ENCODE measurements at places on chromosomes 3 and 15.

DNA sequence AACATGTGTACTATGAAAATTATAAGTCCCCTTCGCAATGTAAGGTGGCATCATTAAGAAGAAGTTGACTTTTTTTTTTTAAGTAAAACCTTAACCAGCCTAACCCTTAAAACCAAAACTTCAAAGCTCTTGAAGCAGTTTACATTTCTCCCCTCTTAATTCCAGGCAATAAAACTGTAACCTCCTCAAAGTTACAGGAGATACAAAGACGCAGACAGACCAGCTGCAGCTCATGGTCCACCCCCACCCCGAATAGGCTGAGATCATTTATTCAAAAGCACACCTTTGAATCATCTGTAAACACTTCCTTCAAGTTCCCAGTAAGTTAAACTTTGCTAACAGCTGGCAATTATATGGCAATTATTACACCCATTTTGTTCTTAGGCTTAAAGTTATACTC, 414.5 kb downstream of the ERC2 start:
- no peak for DNase-seq

DNA sequence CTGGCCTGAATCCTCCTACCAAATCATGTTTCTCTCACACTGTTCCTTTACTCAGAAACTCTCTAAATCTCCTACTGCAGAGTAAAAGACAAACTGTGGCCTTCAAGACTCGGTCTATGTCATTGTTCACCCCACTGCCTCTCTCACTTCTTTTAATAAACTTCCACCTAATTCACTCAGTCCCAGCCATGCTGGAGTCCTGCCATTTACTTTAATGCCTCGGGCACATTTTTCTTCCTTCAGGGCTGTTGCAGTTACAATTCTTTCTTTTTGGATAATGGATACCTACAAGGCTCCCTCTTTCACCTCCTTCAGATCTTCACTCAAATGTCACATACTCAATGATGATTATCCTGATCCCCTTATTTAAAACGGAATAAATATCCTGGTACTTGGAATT, 955.6 kb downstream of the ROBO1 start:
- no peak for DNase-seq

DNA sequence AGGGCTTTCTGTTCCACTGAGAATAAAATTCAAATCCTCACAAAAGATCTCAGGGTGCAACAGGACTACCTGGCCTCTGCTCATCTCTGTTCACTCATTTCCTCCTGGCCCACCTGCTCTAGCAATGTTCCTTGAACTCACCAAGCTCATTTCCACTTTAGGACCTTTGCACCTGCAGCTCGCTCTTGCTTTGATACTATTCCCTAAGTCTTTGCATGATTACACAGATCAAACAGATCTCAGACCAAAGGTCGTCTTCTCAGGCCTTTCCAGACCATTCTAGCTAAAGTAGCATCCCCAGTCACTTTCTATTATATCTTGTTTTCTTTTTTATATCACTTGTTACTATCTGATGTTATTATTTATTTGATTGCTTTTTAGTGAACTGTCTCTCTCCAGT, 54.7 kb downstream of the B3GNT5 start:
- no peak for DNase-seq

- DNase-seq, result no peak
Measured at GRCh38 chr3:114081037-114081436, 24.5 kb downstream of the QTRT2 start.

- DNase-seq, result peak; percentile 78
Measured at GRCh38 chr3:42247576-42248027, 18.4 kb downstream of the CCK start.

DNA sequence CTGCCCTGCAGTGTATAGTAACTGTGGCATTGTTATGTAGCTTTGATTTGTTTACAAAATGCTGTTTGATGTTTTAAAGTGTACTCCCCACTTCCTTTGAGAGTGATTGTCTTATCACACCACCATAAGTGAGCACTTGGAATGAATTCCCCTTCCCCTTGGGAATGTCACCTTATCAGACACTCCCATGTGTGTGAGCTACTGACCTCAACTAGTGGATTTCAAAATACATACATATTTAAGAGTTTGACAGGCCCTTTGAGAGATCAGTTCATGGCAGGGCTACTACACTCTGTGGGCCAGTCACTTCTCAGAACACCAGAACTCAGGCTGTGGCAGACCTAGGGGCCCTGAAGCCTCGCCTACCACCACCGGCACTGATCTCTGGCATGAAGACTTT, 547.6 kb downstream of the NR2F2 start:
- no peak for DNase-seq

DNA sequence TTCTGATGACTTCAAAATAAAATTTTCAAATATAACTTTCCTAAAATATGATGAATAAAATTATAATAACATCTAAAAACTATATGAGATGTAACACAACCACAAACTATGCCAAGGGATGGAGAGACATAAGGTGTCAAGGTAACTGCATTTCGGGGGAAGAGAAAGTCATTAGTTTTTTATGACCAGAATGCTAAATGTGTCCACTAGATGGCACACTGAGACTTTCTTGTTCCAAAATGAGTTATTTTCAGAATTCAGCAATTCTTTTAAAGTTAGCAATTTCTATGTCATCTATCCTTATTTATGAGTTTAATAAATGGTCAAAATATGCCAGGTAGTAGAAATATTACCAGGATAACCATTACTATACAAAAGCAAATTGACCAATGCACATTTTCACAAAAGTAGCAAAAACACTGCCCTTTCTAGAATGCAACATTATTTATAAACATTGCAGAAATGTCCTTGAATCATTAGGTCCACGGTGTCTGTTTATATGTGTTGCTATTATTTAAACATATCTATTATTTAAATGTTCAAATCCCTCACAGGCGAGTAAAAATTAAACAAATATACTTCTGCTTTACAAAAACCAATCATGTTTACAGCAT, 374.2 kb downstream of the PLCL2 start:
- DNase-seq, result peak; percentile 65

GRCh38 chr15:96553006-96553405, 222.5 kb downstream of the NR2F2 start:
- no peak for DNase-seq

DNA sequence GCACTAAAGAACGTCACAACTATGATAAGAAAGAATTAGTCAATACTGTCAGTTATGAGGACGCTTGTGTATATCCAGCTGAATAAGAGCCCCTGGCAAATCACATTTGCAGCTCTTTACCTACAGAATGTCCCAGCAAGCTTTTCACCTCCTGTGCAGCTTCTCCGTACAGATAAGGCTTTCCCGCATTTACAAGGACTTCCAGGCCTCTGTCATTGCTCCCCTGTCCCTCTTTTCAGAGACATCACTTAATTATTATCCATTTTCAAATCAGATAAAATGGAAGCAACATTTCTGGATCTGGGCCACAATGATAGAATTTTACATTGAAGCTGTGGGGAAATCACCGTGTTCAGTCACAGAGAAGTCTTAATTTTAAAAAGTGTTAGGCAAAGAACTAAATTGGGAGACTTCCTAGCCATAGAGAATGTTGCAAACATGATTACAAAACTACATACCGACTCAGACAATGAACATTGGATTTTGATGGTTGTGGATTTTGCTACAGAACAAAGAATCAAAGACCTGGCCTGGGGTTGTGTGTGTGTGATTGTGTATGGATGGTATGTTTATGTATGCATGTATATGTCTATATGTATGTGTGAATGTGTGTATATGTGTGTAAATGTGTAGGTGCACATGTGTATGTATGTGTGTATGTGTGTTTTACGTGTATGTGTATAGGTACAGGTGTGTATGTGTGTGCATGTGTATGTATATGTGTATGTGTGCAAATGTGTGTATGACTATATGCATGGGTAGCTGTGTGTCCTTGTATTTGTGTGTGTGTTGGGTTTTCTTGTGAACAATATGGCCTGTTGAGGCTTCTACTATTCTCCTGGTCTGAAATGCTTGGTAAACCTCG, 41.5 kb downstream of the MGLL start:
- DNase-seq, result no peak

DNA sequence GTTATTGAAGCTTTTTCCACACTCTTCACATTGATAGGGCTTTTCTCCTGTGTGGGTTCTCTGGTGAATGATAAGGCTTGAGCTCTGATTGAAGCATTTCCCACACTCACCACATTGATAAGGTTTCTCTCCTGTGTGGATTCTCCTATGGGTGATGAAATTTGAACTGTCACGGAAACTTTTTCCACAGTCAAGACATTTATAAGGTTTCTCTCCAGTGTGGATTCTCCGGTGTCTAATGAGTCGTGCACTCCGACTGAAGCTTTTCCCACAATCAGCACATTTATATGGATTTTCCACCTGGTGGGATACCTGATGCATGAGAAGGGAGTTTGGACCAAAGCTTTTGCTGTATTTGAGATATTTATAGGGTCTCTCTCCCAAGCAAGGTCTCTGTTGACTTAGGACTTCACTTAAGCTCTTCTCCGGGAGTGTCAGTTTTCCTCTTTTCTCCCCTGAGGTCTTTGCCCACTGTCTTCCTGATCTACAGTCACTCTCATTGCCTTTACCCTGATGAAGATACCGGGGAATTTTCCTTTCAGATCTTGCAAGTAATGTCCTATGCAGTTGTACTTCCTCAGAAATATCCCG, 9.4 kb downstream of the ZSCAN29 start:
- no peak for DNase-seq

DNA sequence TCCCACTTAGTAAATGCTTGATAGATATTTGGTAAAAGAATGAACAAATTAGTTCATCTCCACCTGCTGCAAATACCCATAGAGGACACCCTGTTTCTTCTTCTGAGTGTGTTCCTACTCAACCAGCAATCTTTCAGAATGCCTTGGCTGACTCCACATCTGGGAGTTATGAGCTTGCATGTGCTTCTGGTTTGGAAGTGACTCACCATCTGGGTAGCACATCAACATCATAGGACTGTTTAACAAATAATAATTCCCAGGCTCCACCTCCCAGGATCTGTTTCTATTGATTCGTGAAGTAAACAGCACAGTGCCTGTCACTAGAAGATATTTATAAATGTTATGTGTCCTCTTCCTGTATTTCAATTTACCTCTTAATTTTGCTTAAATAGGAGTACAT, 580.1 kb downstream of the ROBO2 start:
- DNase-seq, result no peak

- DNase-seq, result no peak
Measured at GRCh38 chr3:124965413-124965812, 30.9 kb upstream of the MUC13 start.

- DNase-seq, result no peak
Measured at GRCh38 chr15:35871282-35871681, 325.3 kb upstream of the DPH6 start.

DNA sequence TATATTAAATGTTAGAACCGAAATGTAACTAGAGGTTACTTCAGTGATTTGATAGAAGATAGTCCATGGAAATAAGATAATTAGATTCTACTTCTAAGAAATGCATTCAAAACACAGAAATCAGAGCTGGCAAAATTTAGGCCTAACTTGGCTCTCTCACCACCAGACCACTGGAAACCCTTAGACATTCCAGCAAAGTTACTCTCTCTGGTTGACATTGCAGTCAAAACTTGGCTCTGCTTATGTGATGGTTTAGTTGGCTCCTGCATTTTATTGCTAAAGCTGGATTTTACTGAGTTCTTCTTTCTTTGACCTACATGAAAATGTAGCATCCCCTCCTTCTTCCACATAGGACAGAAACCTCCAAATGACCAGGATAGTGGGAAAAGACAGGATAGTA, 35.4 kb upstream of the CBLB start:
- DNase-seq, result no peak

All from SK-MEL-5 (cell line).